Type B pancreatic cell (in vitro differentiated cells): ENCODE measurements at places on chromosomes 1 and 21.

DNA sequence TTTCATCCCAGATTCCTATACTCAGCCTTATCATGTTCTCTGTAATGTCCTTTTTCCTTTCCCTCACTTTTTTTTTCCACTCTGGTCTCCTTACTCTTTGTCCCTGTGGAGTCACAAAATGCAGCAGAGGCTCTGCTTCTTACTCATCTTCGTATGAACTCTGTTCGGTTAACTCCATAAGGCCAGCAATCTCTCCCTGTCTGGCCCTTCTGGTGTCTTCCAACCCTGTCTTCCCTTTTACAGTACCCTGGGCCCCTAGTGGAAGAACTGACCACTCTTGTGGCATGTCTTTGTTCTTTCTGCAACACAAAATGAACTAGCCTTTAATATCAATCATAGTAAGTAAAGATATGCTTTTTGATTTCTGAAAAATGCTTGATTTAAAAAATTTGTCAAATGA is 7.1 kb downstream of the CD101 start:
- no peak for DNase-seq

- no peak for DNase-seq
Observed at GRCh38 chr1:221327954-221328353, 413.9 kb downstream of the DUSP10 start.

- no peak for DNase-seq
Observed at GRCh38 chr1:90107990-90108389, 113.1 kb downstream of the ZNF326 start.

DNA sequence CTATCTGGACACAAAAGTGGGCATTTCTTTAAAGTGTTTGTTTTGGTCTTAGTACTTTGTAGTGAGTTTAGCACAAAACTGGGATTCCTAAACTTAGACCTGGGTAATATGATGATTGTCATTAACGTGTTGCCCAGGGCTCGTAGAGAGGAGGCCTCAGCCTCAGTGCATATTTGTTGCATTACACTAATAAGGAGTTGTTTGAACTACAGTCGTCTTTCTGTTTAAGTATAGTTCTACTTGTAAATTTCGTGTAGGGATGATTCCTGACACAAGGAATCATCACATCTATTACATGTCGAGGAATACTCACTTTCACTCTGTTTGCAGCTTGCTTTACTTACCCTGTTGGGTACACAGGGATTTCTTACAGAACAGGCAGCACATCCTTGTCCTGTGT is 85.0 kb downstream of the PRDM2 start:
- no peak for DNase-seq

DNA sequence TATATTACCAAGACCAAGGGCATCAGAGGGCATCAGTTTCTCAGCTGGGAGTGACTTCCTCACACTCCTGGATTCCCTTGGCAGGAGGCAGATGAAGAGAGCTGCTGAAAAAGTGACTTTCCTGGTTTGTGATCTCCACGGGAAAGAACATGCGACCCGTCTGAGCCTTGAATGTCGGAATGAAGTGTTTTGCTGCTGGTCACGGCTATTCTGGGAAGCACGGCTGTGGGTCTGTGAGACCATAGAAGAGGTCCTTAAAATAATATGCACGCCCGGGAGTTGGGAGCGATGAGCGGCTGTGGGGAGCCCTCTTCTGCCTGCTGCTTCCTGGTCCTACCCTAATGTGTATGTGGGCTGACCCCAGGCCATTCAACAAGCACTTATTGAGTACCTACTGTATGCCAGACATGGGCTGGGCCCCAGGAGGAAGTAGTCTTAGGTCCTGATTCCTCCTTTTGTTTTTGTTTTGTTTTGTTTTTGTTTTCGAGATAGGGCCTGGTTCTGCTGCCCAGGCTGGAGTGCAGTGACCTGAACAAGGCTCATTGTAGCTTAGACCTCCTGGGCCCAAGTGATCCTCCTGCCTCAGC is 13.2 kb upstream of the UMODL1 start:
- no peak for DNase-seq

DNA sequence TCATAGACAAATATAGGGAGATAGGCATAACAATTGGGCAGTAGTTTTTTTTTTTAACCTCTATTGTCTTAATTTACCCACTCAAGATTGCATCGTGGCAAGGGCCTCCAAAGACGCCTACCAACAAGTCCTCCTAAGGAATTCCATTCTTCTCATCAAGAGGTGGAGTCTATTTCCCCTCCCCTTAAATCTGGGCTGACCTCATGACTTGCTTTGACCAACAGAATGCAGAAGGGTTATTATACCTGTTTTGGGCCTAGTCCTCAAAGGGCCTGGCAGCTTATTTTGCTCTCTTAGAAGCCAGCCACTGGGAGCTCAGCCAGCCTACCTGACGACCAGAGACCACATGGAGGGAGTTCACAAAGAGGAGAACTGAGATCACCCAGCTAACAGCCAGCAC is 92.3 kb downstream of the COQ8A start:
- no peak for DNase-seq

DNA sequence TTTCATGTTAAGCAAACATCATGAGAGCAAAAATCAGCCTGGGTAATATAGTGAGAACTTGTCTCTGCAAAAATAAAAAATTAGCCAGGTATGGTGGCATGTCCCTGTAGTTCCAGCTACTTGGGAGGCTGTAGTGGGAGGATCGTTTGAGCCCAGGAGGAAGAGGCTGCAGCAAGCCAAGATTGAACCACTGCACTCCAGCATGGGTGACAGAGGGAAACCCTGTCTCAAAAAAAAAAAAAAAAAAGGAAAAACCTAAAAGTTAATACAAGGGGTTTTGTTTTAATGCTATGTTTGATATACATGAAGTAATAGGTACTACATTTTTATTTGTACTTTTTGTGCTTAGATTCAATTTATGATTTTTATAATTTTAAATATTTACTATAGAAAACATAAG is 27.1 kb upstream of the SLC35A3 start:
- DNase-seq = no peak

DNA sequence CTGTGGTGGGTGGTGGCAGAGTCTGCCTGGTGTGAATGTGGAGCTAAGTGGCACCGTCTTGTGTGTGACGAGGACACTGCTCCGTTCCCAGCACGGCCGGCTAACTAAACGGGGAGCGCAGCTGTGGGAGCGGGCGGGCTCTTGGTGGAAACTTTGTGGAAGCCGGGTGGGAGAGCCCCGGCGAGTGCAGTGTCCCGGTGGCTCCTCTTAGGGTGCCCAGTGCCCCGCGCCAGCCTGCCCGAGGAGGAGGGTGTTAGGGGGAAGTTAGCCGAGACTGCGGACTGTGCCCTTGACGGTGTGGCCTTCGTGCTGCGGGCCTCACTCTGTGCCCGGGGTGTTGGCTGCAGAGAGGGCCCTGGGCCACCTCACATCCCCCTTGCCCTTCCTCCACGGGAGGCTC is 9.9 kb downstream of the PEX10 start:
- no peak for DNase-seq

GRCh38 chr1:179001451-179001850 is 24.2 kb upstream of the FAM20B start:
- DNase-seq = no peak

DNA sequence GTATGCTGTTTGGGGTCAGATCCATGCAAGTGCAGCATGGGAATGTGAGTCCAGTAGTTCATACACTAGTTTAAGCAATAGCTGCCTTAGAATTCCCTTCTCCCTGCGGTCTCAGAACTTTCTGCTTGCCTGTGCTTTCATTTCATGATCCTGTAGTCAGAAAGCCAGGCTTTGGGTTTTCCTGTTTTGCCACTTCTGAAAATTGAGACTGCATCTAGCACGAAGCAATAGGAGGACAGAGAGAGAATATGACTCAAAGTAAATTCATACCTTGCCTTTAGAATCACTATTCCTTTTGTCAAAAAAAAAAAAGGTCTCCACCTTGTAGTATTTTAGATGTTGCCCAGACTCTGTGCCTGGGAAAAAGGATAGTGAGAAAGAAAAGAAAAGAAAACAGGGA is 161.2 kb upstream of the SNX7 start:
- no peak for DNase-seq

DNA sequence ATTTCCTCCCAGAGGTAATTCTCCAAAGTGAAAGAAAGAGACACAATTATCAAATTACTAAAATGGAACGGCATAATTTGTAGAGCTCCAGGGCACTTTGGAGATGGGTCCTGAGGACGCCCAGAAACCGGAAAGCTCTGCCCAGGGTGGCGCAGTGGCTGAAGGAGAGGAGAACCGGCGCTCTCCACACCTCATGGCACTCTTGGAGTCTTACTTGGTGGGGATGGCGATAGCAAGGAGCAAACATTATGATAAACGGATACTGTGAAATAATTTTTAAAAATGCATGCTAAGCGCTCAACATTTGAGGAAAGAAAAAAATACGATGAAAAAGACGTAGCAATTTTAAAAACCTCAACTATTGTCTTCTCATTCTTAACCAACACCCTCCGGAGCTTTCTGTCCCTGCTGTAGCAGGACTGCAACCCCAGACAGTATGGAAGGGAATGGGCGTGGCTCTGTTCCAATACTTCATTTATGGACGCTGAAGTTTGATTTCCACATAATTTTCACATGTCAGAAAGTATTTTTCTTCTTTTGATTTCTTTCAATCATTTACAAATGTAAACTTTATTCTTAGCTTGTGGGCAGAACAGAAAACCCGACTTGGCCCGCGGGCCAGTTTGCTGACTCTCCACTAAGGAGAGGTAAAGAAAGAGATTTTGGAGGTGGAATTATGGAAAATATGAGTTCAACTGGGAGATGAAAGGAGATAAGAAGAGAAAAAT is 1.1 kb downstream of the S100A11 start:
- no peak for DNase-seq

- DNase-seq = peak; percentile 93
Observed at GRCh38 chr1:37556712-37557196, at the start of gene DNALI1. Gene DNALI1, plus strand, starts transcription at chr1:37556940. Its CDS starts 55 bp downstream, at chr1:37556995.

GRCh38 chr1:45569571-45569961 is 14.3 kb upstream of the NASP start:
- DNase-seq = no peak

- peak; percentile 40 for DNase-seq
Observed at GRCh38 chr21:38840456-38841300, 34.9 kb downstream of the ETS2 start.

DNA sequence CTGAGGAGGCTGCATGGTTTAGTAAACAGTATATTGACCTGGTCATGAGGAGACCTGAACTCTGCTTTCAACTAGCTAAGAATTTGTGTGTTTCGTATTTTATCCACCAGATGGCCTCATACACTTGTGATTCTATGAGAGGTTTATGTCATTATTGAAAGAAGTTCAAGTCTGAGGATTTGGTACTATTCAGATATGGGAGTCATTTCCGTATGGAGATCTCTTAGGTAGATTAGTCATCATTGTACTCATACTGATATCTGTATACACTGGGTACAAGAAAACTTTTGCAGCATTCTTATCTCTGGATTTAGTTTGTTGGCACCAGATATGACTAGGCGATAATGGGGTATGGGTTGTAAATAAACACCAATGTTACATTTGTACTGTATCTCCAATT is 26.6 kb downstream of the ATF6 start:
- no peak for DNase-seq

- no peak for DNase-seq
Observed at GRCh38 chr1:214074477-214074876, 86.7 kb downstream of the PROX1 start.

GRCh38 chr1:39852876-39853275 is 30.4 kb downstream of the TRIT1 start:
- no peak for DNase-seq

DNA sequence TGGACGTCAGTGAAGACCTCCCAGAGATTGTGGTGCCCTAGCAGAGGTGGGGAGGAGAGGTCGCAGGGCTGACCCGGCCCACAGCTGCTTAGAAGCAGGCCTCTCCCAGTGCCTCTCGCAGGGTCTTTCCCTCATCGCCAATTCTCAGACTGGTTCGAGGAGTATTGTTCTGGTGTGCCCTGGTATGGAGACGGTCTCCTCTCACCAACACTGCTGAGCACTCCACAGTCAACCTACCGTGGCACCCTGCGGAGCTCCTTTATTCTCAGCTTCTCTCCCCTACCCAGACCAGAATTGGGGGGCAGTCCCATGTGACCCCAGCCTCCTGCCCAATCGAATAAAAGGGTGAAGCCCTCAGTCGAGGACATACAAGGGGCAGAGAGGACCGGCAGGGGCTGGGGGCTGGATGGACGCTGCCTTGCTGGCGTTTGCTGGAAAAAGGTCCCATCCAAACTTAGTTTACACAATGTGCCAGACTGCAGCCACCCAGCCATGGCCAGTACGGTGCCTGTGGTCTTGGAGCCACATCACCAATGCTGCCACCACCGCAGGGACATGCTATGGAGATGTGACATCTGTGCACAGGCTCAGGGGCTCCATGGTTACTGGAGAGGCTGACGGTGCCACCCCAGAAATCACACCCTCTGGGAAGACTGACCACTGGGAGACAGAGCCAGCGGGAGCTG is 80.8 kb downstream of the STUM start:
- no peak for DNase-seq

- DNase-seq = no peak
Observed at GRCh38 chr1:236451796-236452373, 57.8 kb downstream of the EDARADD start.

DNA sequence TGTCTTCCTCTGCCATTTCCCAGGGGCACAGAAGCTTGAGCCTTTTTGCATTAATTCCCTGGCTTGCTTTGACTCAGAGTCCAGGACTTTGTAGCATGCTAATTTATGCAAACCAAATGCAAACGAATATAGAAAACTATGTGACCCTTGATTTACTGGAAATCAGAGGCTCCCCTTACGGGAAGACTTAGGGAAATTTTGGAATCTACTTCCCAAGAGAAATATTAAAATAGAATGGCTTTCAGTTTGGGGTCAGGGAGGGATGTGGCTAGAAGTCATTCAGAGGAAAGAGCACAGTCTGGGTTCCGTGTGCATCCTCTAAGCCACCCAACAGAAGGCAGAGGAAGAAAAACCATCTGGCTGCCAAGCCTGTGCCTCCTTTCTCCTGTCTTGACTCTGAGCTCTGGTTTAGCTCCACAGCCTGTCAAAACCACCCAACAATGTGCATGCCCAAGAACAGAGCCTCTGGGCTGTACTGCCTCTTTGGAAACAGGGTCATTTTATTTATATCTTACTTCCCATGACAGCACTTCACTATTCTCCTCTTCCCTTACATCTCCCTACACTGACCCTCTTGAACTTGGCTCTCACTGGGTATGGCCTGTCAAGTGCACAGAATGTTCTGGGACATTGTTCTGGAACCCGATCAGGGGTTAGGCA is 30.1 kb downstream of the ATF3 start:
- no peak for DNase-seq

DNA sequence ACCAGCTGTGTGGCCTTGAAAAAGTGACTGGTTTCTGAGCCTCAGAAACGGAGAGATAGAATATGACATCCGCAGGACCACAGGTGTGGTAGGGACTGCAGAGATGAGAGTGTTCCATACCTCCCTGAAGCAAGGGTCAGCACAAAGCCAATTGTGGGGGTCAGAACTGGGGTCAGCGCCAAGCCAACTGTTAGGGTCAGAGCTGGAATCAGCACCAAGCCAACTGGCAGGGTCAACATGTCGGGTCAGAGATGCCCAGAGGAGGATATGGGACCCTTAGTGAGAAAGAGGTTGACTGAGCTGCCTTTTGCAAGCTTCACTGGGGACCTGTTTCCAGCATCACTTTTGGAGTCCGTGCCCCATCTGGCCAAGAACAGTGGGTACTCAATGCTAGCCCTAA is 93.9 kb downstream of the MATN1 start:
- no peak for DNase-seq
